ENCODE measurements at places on chromosomes 16 and 17.

DNA sequence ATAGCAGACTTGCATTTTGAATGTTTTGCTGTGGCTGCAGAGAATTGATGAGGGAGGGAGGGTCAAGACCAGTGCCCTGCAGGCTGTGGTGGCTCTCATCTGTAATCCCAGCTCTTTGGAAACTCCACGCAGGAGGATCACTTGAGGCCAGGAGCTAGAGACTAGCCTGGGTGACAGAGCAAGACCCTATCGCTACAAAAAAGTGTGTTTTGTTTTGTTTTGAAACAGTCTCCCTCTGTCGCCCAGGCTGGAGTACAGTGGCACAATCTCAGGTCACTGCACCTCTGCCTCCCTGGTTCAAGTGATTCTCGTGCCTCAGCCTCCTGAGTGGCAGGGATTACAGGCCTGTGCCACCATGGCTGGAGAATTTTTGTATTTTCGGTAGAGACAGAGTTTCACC is 1.9 kb upstream of the UBE2G1 start:
- DNase-seq = no peak

GRCh38 chr16:1559446-1559975 is 26.0 kb downstream of the TMEM204 start:
- DNase-seq = no peak

DNA sequence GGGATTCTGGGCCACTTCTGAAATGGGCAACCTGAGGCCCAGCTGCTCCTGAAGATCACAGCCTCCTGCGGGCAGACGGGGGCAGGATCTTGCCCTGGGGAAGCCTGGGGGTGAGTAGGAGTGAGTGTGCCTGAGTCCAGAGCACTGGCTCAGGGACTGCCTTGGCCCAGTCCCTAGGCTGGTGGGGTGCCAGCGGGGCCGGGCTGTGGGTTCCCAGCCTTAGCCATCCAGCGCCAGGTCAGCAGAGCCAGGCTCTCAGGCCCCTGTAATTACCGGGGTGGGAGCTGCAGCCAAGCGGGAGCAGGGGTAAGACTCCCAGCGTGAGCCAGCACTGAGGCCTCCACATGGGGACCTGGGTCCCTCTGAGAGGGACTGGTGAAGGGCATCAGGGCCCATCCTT is 8.2 kb downstream of the SPNS2 start:
- DNase-seq = no peak

- no peak for DNase-seq
Measured at GRCh38 chr16:23146877-23147601, 2.2 kb downstream of the USP31 start.

GRCh38 chr16:7997966-7998365 is 592.3 kb downstream of the TMEM114 start:
- no peak for DNase-seq

GRCh38 chr16:85605051-85605911 is 7.8 kb upstream of the GSE1 start:
- DNase-seq = no peak

- DNase-seq = no peak
Measured at GRCh38 chr16:19601083-19601976, 45.8 kb downstream of the VPS35L start.

DNA sequence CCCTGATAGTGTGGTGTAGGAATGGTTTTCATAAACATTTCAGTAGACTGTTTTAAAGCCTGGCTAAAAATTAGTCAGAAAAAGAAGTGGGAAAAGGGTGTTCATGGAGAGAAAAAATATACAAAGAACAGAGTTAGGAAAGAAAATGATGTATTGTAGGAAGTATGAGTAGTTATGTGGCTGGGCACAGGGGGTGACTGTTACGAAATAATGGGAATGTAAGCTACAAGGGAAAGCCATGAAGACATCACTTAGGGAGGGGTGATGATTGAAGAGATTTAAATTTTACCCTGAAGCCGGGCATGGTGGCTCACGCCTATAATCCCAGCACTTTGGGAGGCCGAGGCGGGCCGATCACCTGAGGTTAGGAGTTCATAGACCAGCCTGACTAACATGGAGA is 55.3 kb downstream of the NUP88 start:
- no peak for DNase-seq

GRCh38 chr17:9080296-9080914 is 59.1 kb downstream of the NTN1 start:
- DNase-seq = no peak

GRCh38 chr17:67434061-67434525 is 57.0 kb downstream of the PITPNC1 start:
- no peak for DNase-seq

GRCh38 chr17:4658478-4659305 is 17.2 kb upstream of the ALOX15 start:
- no peak for DNase-seq

GRCh38 chr17:57889892-57890856 is 40.3 kb upstream of the MRPS23 start:
- no peak for DNase-seq

DNA sequence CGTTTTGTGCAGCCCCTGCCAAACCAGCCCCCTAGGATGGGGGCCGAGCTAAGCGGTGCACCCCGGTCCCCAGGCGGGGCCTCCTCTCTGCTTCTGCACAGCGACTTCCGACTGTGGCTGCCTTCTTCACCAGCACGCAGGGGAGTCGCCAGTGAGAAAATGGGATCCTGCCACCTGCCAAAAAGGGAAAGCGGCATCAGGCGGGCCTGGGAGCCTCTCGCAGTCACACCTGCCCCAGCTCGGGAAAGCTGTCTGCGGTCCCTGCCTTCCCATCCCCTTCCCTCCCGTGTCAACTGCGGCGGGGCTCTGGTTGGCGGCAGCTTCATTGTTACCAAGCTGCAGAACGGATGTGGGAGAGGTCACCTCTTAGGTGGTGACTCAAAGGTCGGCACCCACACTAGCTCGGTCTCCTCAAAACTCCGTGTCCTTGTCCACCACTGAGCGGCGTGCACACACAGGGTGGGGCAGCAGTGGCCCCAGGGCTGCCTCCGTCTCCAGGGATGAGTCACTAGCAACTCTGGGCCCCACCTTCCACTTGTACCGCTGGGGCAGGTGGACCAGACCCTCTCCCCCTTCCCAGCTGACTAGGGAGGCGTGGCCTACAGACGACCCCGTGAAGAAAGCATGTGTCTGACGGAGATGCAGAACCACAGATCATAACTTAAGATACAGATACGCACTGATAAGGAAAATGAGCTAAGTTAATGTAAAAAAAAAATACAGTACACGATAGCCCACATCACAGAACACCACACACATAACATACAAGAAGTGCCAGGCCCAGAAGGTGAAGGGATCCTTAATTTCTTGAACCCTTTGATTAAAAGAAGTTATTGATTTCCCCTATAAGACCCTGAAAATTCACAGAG is 1.5 kb upstream of the PCYT2 start:
- DNase-seq = no peak

DNA sequence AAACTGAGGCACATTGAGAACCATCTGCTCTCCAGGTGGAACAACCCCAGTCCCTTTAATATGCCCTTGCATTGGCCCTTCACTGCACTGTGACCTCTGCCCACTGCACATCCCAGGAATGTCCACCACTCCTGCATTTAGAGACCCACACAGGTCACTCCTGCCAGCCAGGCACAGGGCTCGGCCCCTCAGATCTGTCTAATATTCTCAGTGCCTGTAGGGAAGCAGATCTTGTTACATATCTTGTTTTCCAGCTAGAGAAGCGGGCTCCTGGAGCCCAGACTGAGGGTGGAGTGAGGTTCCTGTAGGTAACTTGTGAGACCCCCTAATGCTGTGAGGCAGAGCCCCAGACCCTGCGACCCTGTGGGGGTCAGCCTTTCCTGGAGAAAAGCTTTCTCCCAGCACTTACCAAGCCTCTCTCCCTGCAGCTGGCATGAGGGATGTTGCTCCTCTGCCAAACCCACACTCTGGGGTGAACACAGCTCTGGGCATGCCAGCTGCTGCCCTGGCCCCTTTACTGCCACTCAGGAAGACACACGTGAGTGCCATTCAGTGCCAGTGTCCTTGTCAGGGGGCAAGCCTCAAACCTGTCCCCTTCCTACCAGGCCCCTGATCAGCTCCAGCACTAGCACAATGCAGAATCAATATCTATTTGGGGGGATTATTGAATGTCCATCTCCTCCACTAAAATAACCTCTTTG is 40.3 kb upstream of the CRHR1 start:
- no peak for DNase-seq
